ENCODE measurements at places on chromosomes 7 and 10.

- DNase-seq, result no peak
Measured at GRCh38 chr10:84965468-84965867, 637.1 kb downstream of the CCSER2 start.

- no peak for DNase-seq
Measured at GRCh38 chr7:95687759-95688343, 84.5 kb upstream of the DYNC1I1 start.

DNA sequence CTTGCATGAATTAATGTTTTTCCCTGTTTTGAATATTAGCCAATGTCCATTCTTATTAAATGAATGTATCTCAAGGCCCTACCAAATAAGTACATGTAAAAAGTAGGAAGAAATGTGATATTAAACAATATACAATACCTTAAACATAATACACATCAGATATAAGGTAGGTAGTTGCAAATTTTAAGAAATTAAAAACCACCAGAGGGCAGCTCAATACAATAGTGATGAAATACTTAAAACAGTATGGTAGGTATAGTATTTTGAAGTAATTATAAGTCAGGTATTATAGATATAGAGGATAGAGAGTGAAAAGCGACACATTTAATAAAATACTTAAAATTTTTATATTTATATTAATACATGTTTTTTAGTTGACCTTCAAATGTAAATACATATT is 43.6 kb upstream of the CDK14 start:
- no peak for DNase-seq

- DNase-seq, result no peak
Measured at GRCh38 chr10:98242823-98243222, 25.2 kb downstream of the LOXL4 start.

GRCh38 chr10:123381224-123381623 is 227.0 kb downstream of the BUB3 start:
- no peak for DNase-seq

DNA sequence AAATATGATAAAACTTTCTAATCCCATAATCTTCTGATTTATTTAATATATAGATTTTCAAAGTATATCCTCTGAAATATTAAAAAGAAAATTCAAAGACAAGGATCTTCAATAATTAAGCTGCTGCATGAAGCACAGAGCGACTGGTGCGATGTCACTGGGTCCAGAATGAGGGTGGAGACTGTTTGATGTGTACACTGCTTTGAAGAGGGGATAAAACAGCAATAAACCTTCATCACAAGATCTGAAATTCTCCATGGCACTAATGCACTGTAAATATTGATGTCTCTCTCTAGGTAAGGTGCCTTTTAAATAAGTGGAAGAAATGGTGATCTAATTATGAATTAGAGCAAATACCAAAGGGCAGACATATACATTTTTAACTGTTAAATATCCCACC is 337.8 kb downstream of the PARD3 start:
- no peak for DNase-seq

Data from stimulated activated CD4-positive, alpha-beta T cell treated with anti-CD3 and anti-CD28 coated beads, Interleukin-2, amount 100 ng/mL, for 48 hours (primary cell).